ENCODE measurements at places on chromosomes 7 and 10. TPM values are rescaled to one million over a fixed set of nuclear protein-coding genes. Genes with fewer than 3 reads are reported as not detected.

GRCh38 chr7:121024611-121025010, 36.1 kb downstream of the CPED1 start:
- no peak for DNase-seq

- no peak for DNase-seq
Measured at GRCh38 chr10:10819206-10819856, 198.3 kb upstream of the CELF2 start.

GRCh38 chr10:43943119-43943817, 294.6 kb upstream of the ZNF32 start:
- peak; percentile 2 for DNase-seq

DNA sequence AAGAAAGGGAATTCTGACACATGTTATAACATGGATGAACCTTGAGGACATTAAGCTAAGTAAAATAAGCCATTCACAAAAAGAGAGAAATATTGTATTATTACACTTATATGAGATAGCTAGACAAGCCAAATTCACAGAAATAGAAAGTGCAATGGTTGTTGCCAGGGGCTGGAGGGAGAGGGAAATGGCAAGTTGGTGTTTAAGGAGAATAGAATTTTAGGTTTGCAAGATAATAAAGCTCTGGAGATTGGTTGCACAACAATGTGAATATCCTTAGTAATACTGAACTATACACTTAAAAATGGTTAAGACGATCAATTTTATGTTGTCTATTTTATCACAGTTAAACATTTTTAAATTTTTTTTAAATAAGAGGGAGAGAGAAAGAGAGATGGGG, 25.0 kb upstream of the ADD3 start:
- no peak for DNase-seq

GRCh38 chr10:61197057-61197456, 253.1 kb upstream of the RHOBTB1 start:
- no peak for DNase-seq

- DNase-seq = no peak
Measured at GRCh38 chr7:5872326-5872725, 8.3 kb upstream of the OCM start.

- DNase-seq = no peak
Measured at GRCh38 chr10:59127991-59128390, 48.5 kb upstream of the PHYHIPL start.

- DNase-seq = peak; percentile 19
Measured at GRCh38 chr7:101465131-101465530, 102.5 kb downstream of the COL26A1 start.

The MRLN gene
- not detected for total RNA-seq

GRCh38 chr7:70092314-70093204, 494.3 kb downstream of the AUTS2 start:
- DNase-seq = no peak

The COMTD1 gene
- 34.2 TPM for total RNA-seq

GRCh38 chr7:129748356-129749109, 137.0 kb downstream of the NRF1 start:
- no peak for DNase-seq

GRCh38 chr10:127000598-127000997, 95.4 kb downstream of the DOCK1 start:
- no peak for DNase-seq

The AKR1B15 gene
- total RNA-seq = not detected

The TCAF2 gene
- total RNA-seq = 50.8 TPM
